ENCODE measurements at places on chromosomes 7 and 10.
A peak's percentile ranks its signal among the peaks of the same experiment; 100 is the strongest.

DNA sequence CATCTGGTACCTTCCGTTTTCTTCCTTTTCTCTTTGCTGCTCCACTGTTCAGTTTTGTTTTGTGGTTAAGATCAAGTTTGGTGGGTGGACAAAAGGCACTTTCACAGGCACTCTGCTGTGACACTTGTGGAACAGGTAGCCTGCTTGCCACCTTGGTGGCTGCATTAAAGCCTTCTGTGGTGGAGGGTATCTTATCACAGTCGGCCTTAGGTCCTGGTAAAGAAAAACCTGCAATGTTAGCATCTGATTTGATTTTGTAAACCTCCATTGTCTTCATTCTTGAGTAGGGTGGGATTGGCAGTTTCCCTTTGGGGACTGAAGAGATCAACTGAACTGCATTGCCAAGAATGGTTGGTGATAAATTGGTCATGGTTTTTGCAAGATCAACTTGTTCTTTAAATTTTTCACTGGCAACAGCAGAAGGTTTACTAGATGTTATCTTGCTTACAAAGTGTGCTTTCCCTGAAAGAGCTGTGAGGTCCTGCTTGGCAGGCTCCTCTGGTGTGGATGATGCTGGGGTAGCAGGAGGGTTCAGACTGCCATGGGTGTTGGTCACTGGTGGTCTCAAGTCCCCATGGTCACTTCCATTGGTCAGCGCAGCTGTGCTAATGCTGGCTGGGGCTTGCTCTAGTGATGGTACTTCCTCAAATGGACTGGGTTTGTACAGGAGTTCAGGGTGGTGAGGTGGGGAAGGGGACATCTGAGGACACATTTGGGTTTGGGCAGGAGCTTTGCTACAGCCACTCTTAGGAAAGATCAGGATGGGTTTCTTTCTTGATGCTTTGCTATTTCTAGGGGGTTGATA, 182.2 kb downstream of the ZNF438 start:
- DNase-seq = no peak

GRCh38 chr7:19290968-19291367, 145.7 kb upstream of the FERD3L start:
- no peak for DNase-seq

- no peak for DNase-seq
Observed at GRCh38 chr7:74104702-74105101, 21.1 kb downstream of the LIMK1 start.

- no peak for DNase-seq
Observed at GRCh38 chr7:95758187-95758586, 14.2 kb upstream of the DYNC1I1 start.

GRCh38 chr7:158372400-158373342, 215.0 kb downstream of the PTPRN2 start:
- DNase-seq = no peak

DNA sequence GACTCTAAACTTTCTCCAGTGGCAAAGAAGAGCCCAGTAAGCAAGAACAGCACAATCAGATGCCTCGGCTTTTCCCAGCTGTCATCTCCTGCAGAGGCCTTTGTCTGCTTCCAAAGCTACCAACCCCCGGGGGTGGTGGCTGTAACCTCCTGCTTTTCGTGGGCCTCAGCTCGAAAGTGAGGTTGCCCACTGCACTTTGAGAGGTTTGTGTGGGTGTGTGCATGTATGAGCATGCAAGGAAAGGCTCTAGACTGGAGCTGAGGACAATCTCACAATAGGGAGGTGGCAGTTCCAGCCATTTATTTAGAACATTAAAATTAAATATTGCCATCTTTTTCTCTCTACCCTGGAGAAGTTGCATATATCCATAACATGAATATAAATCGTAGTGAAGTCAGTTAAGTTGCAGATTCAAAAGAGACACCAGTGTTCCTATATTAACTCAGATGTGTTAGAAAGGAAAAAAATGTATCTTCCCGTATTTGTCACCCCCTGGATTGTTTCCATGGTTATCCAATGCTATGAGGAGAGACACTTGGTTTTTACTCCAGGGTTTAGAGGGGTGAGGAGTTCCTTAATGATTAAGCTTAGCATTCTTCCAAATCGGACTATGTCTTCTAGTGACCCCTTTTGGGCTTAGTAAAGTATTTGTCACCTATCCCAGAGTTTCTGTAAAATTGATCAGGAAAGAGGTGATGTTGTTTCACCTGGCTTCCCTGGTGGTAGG, 781.1 kb downstream of the INHBA start:
- peak; percentile 82 for DNase-seq

DNA sequence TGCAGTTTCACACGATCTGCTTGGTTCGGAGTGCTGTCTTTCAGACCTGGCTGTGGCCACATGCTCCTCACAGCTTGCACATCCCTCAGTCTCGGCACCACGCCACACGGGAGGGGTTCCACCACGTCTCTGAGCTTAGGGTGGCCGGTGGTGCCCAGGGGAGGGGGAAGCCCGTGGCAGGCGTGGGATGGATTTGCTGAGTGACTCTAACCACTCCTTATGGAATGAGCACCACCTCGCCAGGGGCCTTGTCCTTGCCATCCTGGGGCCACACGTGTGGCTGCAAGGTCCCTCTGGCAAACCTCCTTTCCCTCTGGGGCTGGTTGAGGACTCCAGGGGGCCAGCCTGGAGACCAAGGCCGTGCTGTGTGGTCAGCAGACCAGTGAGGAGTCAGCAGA, 29.1 kb upstream of the FAM20C start:
- no peak for DNase-seq

DNA sequence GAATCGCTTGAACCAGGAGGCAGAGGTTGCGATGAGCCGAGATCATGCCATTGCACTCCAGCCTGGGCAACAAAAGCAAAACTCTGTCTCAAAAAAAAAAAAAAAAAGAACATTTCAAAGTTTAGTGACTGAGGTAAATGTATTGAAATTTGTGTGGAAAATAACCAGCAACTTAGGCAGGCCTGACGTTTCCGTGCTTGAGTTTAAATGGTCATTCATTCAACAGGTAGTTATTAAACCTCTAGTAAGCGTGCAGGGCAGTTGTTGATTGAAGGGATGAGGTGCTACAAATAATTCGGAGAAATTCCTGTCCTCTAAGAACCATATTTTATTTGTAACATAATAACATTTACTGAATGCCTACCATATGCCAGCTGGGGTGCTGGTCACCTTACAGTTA, 135.3 kb downstream of the PRKAG2 start:
- no peak for DNase-seq

GRCh38 chr10:103184615-103185014, 8.5 kb downstream of the NT5C2 start:
- DNase-seq = no peak

DNA sequence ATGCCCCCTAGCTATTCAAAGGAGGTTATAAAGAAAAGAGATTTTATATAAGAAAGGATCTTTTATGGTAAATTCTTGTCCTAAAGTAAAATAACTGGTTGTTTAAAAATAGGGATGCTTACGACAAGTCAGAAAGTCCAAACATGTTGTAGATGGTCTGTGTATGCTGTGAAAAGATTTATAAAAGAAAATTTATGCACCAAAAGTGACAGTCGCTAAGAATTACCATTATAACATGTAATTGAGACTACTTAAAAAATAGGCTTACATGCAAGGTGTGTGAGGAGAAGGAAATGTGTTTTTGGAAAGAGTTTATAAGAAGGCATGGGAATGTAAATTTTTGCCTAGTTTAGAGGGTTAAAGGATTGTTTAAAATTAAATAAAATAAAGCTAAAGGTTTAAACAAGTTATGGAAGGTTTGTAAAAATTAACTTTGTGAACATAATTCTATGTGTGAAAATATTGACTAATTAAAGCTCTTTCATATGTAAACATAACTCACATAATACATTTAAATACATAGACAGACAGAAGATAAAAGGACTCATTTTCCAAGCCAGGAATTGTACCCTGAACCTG, 118.5 kb downstream of the LYZL1 start:
- DNase-seq = no peak

- DNase-seq = no peak
Observed at GRCh38 chr7:115477193-115477651, 553.3 kb downstream of the TFEC start.

- DNase-seq = no peak
Observed at GRCh38 chr7:92615861-92616260, 25.7 kb upstream of the FAM133B start.

DNA sequence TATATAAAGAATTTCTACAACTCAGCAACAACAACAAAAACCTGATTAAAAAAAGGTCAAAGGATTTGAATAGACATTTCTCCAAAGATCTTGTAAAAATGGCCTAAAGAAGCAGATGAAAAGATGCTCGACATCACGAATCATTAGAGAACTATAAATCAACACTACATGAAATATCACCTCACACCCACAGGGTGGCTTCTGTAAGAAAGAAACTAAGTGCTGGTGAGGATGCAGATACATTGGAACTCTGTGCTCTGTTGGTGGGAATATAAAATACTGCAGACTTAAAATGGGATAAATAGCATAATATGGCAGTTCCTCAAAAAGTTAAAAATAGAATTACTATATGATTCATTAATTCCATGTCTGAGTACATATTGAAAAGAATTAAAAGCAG, 38.3 kb upstream of the CDCA7L start:
- no peak for DNase-seq

DNA sequence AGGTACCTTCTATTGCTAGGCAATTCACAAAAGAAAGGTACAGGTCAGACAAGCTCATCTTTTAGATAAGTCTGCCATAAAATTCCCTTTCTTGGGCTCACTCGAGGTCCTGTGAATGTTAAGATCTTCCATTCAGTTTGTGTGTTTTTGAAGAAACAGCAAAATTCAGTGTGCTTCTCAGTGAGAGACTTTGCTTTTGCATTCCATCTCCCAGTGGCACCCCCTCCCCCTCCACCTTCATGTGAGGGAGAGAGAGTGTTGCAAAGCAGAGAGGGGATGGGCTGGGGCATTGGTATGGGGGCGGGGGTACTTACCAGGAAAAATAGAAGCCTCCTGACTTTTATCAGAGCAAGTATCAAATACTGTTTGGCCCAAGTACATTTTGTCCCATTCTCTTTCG, 3.8 kb upstream of the TECTB start:
- DNase-seq = no peak

DNA sequence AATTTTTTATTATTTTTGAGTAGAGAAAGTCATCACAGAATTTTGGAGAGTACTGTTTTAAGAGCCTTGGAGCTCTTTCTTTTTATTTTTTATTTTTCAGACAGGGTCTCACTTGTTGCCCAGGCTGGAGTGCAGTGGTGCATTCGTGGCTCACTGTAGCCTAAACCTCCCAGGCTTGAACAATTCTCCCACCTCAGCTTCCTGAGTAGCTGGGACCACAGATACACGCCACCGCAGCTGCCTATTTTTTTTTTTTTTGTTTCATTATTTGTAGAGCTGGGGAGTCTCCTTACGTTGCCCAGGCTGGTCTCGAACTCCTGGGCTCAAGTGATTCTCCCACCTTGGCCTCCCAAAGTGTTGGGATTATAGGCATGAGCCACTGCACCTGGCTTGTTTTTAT, 10.6 kb downstream of the CPA4 start:
- no peak for DNase-seq

DNA sequence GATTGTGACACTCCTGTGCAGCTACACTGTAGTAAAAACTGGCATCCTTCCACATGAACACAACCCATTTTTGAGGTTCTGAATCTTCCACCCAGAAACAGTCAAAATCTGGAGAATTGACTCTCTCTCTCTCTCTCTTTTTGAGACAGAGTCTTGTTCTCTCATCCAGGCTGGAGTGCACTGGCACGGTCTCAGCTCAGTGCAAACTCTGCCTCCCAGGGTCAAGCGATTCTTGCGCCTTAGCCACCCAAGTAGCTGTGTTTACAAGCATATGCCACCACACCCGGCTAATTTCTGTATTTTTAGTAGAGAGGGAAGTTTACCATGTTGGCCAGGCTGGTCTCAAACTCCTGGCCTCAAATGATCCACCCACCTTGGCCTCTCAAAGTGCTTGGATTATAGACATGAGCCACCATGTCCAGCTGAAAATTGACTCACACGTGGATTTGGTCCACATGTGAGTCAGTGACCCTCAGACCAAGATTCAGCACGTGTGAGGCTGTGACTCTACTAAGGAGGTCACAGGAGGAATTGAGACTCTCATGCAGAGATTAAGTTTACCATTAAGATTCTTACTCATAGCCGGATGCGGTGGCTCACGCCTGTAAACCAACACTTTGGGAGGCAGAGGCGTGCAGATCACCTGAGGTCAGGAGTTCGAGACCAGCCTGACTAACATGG, 12.1 kb upstream of the ZNF107 start:
- no peak for DNase-seq

DNA sequence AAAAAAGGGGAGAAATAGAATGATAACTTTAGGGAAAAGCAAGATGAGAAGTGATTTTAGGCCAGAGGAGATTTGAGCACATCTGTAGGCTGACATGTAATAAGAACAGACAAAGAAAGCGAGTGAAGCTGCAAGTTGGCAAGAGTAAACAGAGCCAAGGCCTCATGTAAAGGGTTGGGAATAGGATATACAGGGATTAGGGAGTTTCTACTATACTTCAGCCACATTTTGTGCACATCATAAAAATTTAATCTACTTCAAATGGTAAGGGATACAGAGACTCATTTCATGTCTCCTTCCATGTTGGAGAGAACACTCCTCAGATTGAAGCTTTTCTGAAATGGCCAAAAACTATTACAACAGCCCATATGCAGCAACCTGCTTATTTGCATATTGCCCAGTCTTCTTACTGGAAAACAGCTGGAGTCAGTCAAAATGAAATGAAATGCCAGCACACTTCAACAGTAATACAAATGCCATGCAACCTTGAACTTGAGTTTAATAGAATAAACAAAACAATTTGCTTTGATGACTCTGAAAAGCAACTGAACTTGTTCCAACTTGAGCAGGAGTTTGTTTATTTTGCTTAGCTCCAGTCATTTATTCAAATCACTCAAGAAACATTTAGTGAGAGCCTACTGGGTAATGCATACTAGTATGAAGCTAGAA, 49.9 kb downstream of the NRCAM start:
- DNase-seq = no peak

DNA sequence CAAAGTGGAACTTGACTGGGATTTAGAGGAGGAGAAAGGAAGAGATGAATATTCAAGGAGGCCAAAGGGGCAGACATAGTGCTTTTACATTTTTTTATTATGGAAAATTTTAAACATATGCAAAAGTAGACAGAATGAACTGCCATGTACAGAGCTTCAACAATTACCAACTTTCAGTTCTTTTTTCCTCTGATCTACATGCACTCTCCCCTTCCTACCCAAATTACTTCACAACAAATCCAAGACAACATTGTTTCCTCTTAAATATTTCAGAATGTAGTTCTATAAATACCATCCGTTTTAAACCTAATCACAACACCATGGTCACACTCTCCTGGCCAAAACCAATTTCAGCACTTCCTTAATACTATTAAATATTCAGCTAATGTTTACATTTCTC, 83.5 kb upstream of the FZD1 start:
- no peak for DNase-seq
